ENCODE measurements at places on chromosomes 16 and 17.

DNA sequence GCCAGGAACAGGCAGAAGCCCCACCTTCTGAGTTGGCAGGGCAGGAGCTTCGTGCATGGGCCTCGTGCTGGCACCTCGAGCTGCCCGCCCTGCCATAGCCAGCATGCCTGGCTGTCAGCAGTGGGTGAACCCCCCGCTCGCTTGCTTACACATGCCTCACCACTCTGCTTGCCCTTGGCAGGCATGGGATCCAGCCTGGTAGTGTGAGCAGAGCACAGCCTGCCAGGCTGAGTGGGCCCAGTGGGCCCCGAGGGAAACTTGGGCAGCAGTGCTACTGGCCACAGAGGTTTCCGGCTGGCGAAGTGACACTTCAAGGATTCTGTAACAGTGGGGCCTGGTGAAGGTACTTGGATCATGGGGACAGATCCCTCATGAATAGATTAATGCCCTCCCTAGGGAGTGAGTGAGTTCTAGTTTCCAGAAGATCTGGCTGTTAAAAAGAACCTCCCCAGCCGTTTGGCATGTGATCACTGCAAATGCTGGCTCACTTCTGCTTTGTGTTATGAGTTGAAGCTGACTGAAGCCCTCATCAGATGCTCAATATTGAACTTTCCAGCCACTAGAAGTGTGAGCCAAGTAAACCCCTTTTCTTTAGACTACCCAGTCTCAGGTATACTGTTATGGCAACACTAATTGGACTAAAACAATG is 114.7 kb downstream of the BCAS3 start:
- DNase-seq = no peak

GRCh38 chr16:72983728-72984350 is 64.1 kb downstream of the ZFHX3 start:
- no peak for DNase-seq

GRCh38 chr17:34371405-34372100 is 8.5 kb upstream of the CCL1 start:
- DNase-seq = no peak

DNA sequence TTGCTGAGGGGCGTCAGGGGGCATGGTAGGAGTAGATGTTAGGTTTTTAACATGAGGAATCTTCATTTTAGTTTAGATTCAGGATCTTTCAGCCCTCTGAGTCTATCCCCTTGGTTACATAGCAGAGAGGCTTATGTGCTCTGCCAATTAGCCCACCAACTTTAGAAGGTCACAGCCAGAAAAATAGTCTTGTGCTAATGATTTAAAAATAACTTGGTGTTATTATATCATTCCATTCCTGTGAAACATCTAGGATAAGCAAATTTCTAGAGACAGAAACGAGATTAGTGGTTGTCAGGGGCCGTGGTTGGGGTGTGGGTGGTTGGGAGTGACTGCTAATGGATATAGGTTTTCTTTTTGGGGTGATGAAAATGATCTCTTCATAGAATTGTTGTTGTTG is 183.7 kb downstream of the SNX29 start:
- DNase-seq = no peak

GRCh38 chr16:83138512-83138911 is 511.7 kb downstream of the CDH13 start:
- DNase-seq = no peak

GRCh38 chr16:84898447-84898846 is 78.7 kb downstream of the CRISPLD2 start:
- DNase-seq = no peak

- no peak for DNase-seq
These were observed 11.1 kb downstream of the HS3ST3B1 start for GRCh38 chr17:14311981-14312380.

DNA sequence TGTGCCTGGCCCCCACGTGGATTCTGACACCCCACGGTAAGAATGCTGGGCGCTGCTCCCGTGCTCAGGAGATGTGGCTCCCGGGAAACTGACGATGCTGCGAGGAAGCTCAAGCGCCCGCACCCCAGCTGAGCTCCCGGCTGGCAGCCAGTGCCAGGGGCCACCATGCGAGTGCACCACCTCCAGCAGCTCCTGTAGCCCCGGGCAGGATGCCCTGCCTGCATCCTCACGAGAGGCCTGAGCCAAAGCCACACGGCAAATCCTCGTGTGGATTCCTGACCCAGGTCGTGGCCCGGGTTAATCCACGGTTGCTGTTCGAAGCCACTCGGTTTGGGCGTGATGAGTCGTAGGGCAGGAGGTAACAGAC is 11.6 kb upstream of the DPEP1 start:
- no peak for DNase-seq

DNA sequence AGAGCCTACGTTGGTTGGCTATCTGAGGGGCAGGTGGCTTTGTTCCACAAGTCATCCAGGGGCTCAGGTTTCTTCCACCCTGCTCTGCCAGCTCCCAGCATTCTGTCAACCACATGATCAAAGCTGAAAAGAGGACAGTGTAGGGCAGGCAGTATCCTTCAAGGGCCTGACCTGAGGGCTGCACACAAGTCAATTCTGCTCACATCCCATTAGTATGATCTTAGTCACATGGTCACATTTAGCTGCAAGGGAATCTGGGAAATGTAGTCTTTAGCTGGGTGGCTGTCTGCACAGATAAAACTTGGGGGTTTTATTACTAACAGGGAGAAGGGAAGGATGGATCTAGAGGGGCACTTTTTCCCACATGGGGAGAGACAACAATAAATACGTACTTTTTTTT is 97.3 kb downstream of the SALL1 start:
- no peak for DNase-seq

GRCh38 chr16:89670496-89671431 is 13.1 kb downstream of the SPATA33 start:
- no peak for DNase-seq

- DNase-seq = no peak
These were observed 7.0 kb downstream of the INPP5K start for GRCh38 chr17:1509290-1509881.

DNA sequence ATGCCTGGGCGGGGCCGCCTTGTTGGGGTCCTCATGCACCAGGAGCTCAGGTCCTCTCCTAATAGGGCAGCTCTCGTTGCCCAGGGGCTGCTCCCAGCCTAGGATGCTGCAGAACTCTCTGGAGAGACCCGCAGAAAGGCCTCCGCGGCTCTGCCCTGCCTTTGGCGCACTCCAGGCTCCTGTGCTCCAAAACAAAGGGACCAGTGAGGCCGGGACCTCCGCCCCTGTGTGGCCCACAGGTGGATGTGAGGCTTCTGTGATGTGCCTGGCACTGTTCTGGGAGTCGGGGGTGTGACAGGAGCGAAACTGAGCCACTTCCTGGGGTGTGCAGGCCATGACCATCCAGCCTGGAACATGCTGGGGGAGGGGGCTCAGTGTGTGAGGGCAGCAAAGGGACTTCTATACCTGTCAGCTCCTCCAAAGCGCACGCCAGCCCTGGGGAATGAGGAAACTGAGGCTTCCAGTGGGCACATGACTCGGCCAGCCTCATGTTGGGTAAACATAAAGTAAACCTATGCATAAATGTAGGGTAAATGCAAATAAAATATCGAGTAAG is 153.2 kb downstream of the IRF8 start:
- DNase-seq = no peak

DNA sequence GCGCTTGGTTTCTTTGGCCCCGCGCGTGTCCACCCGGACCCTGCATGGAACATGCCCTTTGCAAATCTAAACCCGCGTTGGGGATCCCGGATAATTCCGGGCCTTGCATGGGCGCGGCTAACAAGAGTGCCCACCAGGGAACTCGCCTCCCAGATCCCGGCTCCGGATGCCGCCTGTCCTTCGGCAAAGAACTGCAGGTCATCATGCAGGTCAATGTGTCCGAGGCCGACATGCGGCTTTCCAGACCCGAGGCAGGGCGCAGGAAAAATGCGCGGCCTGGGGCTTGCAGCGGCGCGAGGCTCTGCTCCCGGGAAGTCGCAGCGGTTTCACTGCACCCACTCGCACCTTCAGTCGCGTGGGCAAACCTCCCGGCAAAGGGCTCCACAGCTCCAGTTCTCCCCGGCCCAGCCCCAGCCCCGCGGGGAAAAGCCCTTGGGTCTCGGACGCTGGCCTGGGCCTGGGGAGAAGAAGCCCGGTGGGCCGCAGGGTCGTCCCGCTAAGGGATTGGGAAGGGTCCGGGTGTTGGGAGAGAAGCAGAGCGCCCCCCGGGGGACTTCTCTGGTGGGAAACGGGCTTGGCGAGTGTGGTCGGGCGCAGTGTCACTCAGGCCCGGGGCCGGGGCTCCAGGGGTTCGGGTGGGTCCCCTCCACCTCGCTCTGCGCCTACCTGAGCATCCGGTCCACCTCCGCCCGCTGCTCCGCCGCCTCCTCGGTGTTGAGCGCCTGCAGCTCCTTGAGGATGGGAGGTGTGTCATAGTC is 805 bp downstream of the HNF1B start:
- no peak for DNase-seq

DNA sequence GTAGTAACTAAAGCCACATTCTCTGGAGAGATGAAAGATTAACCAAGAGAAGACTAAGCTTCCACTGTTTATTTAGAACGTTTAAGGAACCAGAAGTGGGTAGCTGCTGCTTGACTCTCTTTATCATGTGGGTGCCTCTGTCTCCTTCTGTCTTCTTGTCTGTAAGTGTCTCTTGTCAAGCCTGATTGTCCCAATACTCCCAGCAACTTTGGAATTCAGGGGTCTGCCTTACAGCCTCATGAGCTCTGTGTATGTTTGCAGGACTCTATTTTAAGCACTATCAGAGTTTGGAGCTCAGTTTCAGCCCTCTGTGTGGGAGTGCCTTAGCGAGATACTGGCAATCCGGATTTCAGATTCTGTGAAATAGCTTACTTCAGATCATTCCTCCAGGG is 29.3 kb upstream of the SPACA3 start:
- DNase-seq = no peak

DNA sequence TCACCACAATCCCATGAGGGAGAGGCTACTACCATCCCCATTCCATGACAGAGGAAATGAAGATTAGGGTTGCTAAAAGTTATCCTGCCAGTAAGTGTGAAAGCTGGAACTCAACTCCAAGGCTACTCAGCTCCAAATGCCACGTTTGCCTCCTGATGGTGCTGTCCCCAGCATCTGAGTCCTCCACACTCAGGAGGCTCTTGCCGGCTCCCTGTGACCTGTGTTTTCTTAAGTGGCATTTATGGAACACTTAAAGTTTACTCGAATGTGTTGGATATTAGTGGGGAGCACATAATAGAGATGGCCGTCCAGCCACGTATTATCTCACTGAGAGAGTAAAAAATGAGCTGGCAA is 267.9 kb downstream of the CBLN1 start:
- DNase-seq = no peak

DNA sequence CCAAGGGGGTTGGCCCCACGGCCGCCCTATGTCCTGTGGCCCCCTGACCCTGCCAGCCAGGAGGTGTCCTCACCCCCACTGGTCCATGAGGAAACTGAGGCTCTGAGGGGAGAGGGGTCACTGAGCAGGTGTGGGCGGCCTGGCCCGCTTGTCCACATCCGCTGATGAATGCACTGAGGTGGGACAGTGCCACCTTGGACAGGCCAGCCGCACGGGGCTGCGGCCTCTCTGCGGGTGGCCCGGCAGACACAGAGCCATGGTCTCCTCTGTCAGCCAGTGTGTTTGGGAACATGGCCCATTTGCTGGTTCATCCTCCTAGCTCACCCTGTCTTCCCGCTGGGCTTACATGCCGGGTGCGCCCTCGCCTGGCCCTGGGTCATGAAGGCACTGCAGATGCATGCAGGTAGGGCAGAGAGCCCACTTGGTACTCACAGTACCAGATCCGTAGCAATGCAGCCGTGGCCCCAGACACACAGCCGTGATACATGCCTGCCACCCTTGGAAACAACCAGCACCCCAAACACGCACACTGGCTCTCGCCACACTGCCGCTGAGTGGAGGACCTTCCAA is 93.9 kb downstream of the ENGASE start:
- DNase-seq = no peak

- DNase-seq = no peak
These were observed 212.2 kb downstream of the AATF start for GRCh38 chr17:37160944-37161343.

DNA sequence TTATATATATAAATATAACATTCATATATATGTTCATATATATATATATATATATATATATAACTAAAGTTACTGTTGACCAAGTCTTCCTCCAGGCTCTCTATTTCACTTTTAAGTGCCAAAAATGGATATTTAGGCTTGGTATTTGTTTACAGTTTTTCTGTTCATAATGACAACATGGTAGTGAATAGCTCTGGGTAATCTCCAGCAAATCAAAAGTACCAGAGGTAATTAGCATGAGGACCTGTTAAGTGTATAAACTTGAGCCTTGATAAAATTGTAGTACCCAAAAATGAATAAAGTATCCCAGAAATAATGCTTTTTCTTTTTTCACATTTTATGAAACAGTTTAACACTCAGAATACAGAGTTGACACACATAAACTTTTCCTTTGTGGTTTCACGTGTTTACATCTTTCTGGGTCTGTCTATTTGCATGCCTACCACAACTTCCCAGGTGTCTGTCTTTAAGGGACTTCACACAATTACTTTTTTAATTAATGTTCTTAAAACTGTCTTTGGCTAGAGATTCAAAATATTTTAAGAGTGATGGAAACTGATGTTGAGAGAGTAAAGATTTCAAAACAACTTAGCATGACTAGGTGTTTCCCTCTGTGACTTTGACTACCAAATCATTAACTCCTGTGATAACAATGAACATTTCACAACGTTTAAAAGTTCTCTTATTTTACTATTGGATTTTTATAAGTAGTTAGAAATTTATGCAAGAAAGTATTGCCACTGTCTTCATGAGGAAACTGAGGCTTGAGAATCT is 47.9 kb downstream of the RABEP1 start:
- no peak for DNase-seq

GRCh38 chr16:63315229-63315628 is 1279.0 kb upstream of the CDH8 start:
- DNase-seq = no peak

GRCh38 chr17:16516594-16517051 is 24.6 kb upstream of the LRRC75A start:
- DNase-seq = no peak

GRCh38 chr17:74296548-74296936 is 22.5 kb downstream of the DNAI2 start:
- DNase-seq = no peak

- DNase-seq = no peak
These were observed 124.2 kb upstream of the TBX2 start for GRCh38 chr17:61275395-61275794.

DNA sequence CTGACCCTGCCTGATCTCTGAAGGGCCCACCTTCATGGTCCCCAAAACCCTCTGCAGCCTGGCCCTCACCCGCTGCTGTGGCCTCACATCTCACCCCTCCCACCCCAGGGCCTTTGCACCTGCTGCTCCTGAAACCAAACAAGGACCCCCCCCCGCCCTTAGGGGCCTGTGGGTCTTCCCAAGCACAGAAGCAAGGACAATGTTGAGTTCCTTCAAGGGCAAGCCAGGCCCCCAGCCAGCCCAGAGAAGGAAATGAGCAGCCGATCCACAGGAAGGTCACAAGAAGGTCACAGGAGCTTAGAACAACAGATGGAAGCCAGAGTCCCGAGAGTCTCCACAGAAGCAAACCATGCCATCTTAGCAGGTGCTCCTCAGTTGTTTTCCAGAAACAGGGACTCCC is 493 bp upstream of the PDE6G start:
- DNase-seq = no peak

- no peak for DNase-seq
These were observed 95.0 kb downstream of the PLCG2 start for GRCh38 chr16:81873843-81874752.

- no peak for DNase-seq
These were observed 3.4 kb downstream of the NARF start for GRCh38 chr17:82461827-82462524.

GRCh38 chr17:20266806-20267458 is 200.4 kb downstream of the LGALS9B start:
- no peak for DNase-seq

- DNase-seq = no peak
These were observed 360.7 kb downstream of the PMP22 start for GRCh38 chr17:14904386-14904785.
